ENCODE measurements at places on chromosomes 7 and 10.

DNA sequence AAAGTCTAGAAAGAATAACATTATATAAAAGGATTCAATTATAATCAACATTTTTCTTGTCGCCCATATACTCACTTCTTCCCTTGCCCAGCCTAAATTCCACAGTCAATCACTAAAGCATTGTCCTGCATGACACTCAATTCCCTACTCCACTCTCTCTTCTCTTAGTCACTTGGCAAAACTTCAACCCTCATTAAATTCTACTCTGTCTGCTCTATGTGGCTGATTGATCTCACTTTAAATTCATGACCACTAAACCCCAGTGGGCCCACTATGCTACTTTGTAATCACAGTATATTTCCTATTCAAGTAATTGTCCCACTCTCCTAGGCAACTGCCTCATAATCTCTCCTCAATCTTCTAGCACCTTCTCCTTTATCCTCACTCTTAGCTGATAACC lies 54.1 kb downstream of the MTERF1 start:
- DNase-seq: no peak

- DNase-seq: no peak
These were observed 11.3 kb upstream of the MRPS24 start for GRCh38 chr7:43880596-43880995.

GRCh38 chr10:65931291-65932070 lies 994.4 kb upstream of the LRRTM3 start:
- DNase-seq: no peak

DNA sequence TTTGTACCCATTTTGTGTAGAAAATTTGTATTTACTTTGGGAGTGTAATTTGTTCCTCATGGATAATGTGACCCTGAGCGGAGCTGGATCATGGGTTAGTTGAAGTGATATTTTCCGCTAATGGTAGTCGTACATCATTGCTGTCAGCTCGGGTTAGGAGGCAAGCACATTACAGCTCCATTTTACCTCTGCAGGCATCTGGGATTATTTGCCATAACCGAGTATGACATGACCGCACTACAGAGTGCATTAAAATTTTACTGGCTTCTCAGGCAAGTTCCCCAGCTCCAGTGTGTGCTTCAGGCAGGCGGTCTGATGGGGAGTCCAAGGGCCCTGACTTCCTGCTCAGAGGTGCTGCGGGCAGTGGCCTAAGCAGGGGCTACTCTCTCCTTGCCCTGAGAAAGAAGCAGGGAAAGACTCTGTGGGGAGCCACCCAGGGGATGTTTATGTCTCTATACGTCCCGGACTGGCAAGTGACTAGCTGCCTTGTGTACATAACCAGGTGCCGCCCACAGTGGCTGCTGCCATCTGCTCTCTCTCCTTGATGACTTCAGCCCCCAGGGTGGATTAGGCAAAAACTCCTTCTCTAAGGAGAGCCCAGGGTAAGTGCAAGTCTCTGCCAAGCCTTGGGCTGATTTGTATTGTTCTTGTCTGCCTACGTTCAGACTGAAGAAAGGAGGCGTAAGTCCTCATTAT lies 685.3 kb upstream of the GALNT17 start:
- DNase-seq: no peak

- DNase-seq: no peak
These were observed 55.6 kb downstream of the GALNT11 start for GRCh38 chr7:152081088-152081487.

GRCh38 chr7:138510003-138510402 lies 49.9 kb downstream of the TRIM24 start:
- no peak for DNase-seq

DNA sequence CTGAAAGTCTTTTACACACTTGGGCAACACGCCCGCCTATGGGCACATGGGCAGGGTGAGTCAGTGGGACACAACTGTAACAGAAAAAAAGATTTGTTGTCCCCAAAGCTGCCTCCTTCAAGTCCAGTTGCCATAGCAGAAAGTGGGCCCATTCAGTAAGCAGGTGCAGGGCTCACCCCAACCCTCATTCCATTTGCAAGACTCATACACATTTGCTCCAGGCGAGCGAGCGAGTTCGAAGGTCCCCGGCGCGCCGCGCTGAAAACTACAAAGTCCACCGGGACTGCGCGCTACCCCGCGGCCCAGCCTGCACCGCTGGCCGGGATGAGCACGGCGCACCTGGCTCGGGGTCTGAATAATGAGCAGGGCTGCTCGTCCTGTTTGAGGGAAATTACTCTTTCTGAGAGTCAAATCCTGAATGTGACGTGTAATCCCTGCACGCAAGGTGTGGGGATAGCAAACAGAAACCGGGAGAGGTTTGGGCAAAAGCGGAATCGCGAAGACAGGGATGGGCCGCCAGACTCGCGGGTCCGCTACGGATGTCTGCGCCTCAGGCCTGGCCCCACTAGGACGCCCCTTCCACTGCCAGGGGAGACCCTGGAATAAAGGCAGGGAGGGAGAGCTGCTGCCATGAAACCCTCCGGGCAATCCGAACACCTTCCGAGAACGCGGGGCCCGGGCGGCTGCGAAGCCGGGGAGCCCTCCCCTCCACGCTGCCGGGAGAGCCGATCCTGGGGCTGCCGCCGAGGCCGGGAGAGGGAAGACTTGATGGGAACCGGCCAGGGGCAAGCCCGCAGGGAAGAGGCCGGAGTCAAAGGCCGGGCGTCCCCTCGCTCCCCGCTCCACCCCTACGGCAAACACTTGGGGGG lies 982 bp downstream of the COBL start:
- no peak for DNase-seq

GRCh38 chr10:84348447-84348846 lies 20.1 kb downstream of the CCSER2 start:
- DNase-seq: no peak

- no peak for DNase-seq
These were observed 50.0 kb upstream of the INSIG1 start for GRCh38 chr7:155247479-155248365.

DNA sequence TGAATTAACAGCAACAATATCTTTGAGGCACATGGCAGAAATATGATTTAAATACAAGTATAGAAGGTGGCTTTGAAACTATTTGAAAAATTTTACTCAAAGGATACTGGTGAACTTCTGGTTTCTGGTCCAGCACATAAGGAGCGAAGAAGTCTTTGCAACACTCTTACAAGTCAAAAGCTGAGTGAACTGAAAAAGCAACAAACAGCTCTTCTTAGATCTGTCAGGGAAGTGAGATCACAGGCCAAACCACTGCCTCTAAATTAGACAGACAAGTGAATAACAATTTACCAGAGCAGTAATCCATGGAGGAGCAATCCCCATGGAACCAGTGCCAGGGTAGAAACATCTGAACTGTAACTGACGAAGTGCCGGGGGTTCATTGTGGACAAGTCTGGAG lies 9.6 kb upstream of the VWC2 start:
- no peak for DNase-seq

- DNase-seq: no peak
These were observed 8.7 kb downstream of the PDSS1 start for GRCh38 chr10:26706206-26706605.

DNA sequence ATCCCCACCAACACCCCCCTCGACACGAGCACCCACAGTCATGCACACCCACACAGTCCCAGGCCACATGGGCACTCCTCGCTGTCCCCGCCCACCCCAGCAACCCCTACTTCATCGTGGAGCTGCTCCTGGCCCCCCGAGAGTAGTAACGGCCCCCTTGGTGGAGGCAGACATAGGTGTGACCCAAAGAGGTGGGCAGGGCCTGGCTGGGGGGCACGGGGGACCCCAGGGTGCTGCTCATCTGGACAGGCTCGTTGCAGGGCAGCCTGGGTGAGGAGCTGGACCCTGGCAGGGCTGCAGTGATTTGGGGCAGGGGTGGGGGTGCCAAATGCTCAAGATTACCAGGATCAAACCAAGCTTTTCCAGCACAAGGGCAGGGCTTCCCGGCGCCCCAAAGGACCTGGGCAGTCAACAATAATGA lies 42.4 kb upstream of the ZMIZ1 start:
- no peak for DNase-seq
